GM12878 (cell line): ENCODE measurements at places on chromosomes 3 and 15. TPM values are rescaled to one million over a fixed set of nuclear protein-coding genes. Genes with fewer than 3 reads are reported as not detected.

DNA sequence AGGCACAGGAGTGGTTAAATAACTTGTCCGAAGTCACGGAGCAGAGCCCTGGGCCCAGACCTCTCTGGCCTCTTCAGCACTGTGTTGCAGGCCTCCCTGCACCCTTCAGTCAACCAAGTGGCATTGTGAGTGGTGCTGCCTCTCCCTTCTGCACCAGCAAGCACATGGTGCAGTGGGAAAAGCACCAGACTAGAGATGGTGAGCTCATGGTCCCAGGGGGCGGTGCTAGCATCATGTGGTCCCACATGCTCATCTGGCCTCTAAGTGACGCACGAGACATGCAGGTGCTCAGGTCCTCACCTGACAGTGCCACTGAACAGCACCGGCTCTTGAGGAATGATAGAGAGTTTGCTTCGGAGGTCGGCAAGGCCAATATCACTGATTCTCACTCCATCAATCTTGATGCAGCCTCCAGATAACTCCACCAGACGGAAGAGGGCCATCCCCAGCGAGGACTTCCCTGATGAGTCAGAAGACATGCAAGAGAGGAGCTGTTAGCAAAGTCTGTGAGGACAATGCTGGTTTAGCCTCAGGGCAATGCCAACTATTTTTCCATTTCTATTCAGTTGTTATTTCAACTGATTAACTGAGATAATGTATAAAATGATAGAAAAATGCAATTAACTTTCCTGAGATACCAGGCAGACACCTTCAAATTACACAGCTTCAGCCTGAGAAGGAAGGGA is 53.1 kb upstream of the PARL start:
- no peak for DNase-seq

GRCh38 chr3:64801856-64802255 is 114.1 kb upstream of the ADAMTS9 start:
- DNase-seq, result no peak

GRCh38 chr3:58234516-58234931 is 3.1 kb upstream of the ABHD6 start:
- DNase-seq, result no peak

The RAP2B gene
- total RNA-seq, result 15.1 and 16.0 TPM in 2 replicates

The NBEAL2 gene
- total RNA-seq, result 106 and 127 TPM in 2 replicates

- no peak for DNase-seq
These were observed 691 bp downstream of the RHCG start for GRCh38 chr15:89495638-89496145.

DNA sequence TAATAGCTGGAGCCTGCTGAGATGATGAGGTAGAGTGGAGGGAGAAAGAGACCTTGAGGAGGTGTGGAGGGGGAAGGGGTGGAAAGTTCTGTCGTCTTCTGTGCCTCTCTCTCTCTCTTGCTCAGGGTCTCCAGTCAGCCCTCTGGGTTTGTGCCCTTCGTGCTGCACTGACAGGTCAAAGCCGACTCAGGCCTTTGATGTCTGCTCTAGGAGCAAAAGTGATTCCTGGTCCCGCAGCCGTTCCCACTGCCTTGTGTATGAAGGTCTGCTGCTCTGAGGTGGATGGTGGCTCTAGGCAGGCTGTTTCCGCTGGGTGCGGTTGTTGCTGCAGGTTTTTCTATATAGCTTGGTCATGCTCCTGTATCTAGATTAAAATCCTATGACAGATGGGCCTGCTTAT is 89.4 kb downstream of the IGF1R start:
- no peak for DNase-seq

GRCh38 chr3:62229908-62230307 is 143.4 kb downstream of the FEZF2 start:
- DNase-seq, result no peak

The KLF15 gene
- 0.15 TPM in 1 of 2 replicates, not detected in the other for total RNA-seq

DNA sequence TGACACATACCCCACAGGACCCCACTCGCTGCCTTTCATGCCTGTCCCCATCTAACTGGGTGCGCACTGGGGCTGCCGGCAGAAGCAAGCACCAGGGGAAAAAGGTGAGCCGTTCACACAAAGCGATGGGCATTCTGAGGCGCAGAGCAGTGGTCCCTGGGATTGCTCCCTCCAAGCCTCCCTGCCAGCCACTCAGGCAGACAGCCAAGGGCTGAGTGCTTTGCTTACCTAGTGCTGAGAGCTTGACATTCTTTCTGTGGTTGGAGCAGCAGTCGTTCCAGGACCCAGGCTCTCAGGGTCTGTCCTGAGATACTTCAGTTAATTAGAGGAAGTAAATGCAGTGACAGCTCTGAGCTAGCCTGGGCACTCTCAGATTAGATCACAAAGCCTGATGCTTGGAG is 5.7 kb downstream of the ESYT3 start:
- no peak for DNase-seq

GRCh38 chr3:119349354-119350041 is 55.3 kb downstream of the ARHGAP31 start:
- DNase-seq, result no peak

- DNase-seq, result no peak
These were observed 217.0 kb downstream of the P3H2 start for GRCh38 chr3:189903562-189904250.

GRCh38 chr3:154029926-154030325 is 91.3 kb upstream of the ARHGEF26 start:
- no peak for DNase-seq

The FOXL2 gene
- 0.08 TPM in 1 of 2 replicates, not detected in the other for total RNA-seq

- DNase-seq, result no peak
These were observed 31.2 kb downstream of the RYR3 start for GRCh38 chr15:33341953-33342352.

- DNase-seq, result no peak
These were observed 247.4 kb upstream of the CHRNA7 start for GRCh38 chr15:31782951-31783350.

DNA sequence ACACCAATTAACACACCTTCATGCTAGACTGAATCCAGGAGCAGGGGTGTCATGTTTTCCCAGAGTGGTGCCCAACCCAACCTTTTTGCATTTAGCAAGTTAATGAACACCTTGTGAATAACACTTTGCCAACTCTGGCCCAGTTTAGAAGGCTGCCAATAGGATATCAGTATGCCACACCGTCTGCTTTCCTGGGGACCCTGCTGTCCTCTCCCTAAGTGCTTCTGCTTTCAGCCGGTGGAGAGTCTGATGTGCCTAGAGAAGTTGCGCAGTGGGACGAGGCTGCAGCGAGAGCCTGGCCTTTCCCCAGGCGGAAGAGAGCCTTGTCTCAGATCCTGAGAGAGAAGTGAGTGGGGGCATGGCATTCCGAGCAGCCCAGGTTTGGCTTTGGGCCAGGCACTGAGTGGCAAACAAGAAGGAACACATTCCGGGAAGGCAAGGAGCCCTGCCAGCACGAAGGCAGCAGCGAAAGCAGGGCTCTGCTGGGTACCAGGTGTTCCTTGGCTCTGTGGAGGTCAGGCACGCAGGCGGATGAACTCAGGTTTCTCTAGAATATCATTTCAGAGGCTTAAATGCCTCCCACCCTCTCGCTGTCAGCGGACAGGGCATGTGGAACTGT is 36.9 kb downstream of the SENP8 start:
- no peak for DNase-seq
